ENCODE measurements at places on chromosomes 11 and 22. TPM values are rescaled to one million over a fixed set of nuclear protein-coding genes. Genes with fewer than 3 reads are reported as not detected.

GRCh38 chr11:16610738-16611388, 127.6 kb upstream of the C11orf58 start:
- no peak for DNase-seq

DNA sequence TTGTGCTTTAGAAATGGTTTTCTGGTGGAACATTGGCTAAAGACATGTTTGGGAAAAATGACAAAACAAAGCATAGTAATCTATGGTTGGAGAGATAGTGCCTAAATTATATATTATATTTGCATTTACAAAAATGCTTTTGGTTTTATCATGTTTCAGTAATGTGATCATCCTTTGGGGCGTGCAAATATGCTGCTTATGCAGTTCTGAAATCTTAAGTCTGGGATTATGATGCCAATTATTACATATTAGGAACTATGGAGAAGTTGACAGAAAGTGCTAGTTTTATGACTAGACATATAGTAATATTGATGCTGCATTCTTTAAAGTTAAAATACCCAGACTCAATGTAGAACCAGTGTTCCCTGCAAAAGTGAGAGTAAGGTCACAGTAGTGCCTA, 655.0 kb downstream of the METTL15 start:
- DNase-seq: no peak

DNA sequence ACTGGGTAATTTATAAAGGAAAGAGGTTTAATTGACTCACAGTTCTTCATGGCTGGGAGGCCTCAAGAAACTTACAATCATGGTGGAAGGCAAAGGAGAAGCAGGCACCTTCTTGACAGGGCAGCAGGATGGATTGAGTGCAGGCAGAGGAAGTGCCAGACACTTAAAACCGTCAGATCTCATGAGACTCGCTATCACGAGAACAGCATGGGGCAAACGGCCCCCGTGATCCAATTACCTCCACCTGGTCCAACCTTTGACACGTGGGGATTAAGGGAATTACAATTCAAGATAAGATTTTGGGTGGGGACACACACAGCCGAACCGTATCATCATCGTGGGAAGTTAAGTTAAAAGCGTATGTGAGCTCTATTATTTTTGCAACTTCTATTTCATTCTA, 71.4 kb upstream of the SYN3 start:
- no peak for DNase-seq

- no peak for DNase-seq
These were observed 565.8 kb upstream of the LRRC4C start for GRCh38 chr11:42025121-42025803.

DNA sequence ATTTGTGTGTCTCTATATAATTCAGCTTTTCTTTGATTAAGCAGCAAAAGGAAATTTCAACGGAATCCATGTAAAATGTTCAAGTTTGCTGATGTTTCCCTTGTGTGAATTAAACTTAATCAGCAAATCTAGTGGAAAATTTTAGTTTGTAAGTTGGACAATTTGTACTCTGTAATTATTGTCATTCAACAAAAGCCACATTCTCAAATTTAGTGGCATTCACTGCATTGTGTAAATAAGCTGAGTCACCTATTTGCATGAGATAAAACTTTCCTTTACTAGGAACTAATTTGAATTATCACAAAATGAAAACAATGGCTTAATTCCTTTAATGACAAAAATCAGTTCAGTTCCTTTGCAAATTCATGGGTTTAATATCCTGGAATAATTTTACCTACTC, 784.2 kb upstream of the CCDC179 start:
- DNase-seq: peak; percentile 20

DNA sequence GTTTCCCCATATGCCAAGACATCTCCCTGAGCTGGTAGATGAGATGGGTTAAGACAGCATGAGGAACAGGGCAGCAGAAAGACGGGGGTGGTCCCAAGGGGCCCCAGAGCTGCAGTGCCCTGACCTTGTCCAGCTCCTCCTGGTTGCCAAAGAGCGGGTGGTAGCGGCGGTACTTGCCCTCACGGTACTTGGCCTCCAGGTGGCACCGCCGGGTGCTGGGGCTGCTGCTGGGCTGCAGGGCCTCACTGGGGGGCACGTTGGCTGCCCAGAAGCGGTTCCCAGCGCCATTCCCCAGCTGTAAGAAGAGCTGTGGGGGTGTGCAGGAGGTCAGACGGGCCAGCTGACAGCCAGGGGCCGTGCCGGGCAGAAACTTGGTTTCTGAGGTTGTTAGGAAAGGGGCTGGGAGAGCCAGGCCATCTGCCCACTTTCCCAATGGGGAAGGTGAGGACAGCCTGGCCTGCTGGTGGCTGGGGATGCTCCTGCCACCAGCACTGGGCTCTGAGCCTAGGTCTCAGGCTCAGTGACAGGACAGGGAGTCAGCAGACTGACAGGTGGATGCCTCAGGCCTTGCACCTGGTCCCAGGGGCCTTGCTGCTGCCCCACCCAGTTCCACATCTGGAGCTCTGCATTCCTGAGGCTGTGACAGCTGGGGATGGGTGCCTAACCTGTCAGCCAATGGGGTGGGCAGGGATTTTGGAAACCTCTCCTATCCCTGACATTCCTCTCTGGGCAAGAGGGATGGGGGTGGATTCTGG, 30.0 kb upstream of the PDE2A start:
- no peak for DNase-seq

DNA sequence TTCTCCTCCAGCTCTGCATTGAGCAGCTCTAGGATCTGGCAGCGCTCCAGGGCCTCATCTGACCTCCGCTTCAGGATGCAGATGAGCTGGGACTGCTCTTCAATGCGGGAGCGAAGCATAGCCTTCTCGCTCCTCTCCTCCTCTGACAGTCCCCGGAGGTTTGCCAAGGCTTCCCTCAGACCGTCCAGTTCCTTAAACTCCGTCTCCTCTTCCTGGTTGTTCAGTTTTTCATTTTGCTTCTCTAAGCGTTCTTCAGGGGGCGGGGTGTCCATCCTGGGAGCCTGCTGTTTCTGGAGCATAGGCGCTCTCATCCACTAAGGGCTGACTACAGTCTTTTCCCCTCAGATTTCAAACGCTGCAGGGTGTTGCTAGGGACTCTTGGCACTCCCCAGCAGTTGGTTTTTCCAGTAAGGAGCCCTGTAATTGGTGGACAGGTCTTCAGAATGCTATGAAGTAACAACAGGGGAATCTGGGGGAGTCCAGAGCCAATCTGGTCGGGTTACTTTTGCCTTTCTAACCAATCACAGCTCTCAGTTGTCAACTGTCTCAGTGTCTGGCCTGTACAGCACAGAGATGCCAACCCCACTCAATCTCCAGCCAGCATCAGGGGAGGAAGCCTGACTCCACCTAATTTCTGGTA, at the start of gene CCDC89:
CCDC89 (minus strand) TSS at position 376 of the 640 bp plus-strand sequence; CDS start at position 311, 65 bp downstream.
- peak; percentile 99 for DNase-seq

DNA sequence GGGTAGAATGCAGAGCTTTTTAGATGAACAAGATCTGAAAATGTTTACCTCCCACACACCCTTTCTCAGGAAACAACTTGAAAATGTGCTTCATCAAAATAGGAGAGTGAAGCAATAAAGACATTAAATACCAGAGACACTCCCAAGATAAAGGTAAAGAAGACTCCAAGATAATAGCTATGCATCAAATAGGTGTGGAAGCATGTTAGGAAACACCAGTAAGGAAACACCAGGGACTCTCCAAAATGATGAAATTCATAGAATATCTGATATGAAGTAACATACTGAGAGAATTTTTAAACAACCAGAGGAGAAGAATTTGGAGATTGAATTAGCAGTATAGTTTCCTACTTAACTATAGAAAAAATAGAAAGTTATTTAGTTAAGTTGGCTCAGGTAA, 57.0 kb downstream of the OR10A6 start:
- no peak for DNase-seq

GRCh38 chr11:115330684-115331482, 173.3 kb downstream of the CADM1 start:
- no peak for DNase-seq

DNA sequence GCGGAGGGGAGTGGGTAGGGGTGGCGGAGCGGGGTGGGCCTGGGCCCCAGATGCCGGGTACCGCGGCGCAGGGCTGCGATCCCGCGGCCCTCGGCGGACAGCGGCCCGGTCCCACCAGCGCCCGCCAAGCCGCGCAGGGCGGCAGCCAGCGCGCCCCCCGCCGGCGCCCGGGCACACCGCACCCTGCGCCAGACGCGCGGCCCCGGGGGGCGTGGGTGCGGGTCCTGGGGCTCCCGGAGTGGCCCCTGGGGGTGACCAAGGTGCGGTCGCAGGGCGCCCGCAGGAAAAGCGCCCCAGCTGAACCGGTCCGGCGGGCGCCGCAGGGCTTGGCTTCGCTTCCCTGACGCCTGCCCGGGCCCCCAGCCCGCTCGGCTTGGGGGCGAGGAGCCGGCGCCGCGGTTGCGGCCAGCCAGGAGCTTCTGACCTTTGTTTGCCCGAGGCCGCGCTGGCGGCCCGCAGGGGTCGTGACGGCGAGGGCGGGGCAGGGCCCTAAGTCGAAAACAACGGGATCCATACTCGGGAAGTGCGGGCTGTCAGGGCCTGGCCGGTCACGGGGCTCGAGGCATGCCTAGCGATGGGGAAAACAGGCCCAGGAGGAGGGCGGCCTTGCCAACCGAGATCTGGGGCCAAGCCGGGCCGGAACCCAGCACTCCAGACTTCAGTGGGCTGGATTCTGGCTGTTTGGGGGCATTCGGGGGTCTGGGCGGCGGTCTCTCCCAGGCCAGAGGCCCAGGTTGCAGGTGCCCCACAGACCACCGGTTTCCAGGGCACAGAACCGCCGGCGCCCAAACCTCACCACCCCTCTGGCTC, 581 bp upstream of the AP5B1 start:
- peak; percentile 29 for DNase-seq

DNA sequence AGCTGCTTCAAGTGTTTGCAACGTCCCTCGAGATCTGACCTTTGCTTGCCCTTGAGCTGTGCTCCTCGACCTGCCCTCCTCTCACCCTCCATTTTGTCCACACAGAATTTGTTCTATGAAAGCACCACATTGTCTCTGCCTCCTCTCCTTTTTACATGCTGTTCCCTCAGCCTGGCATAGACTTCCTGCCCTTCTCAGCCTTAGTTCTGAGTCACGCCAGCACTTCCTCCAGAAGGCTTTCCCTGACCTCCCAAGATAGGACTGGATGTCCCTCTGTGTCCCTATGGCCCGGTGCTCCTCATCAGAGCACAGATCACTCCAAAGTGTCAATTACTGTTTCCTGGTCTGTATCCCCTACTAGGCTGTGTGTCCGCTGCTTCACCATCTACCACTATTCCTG, 16.2 kb downstream of the JHY start:
- DNase-seq: no peak

GRCh38 chr11:125088576-125089455, 22.6 kb downstream of the TMEM218 start:
- no peak for DNase-seq

DNA sequence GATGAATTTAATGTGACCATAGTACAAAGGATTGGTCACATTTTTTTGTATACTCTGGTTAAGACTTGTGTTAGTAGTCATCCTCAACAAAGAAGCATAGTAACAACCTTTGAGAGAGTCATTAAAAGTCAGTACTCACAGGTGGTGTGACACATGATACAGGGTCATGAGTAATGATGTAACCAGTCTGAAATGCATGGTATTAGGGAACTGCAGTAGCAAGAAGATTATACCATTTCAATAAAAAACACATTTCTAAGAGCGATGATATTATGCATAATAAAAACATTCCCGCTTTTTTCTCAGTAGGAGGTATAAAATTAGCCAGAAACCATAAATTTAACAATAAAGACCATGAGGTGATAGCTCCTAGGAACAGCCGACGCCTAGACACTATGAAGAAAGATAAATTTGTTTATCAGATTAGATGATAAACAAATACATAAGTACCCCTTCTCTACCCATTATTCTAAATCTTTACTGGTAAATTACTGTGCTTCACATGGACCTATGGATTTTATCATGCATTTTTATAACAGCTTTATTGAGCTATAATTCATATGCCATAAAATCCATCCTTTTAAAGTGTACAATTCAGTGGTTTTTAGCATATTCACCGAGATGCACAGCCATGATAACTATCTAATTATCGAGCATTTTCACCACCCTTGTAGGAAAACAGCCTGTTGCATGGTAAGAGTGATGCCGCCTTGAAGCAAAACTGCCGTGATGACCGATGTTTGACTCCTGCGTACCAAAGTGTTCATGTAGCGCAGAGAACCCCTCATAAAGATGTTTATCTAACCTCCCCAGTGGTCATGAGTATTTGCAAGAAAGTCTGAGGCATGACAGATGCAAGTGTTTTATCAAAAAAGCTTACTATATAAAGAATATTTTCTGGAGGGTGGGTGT, 41.8 kb downstream of the TMPRSS5 start:
- peak; percentile 97 for DNase-seq

GRCh38 chr22:46072110-46072881, 78.0 kb upstream of the PPARA start:
- DNase-seq: no peak

- peak; percentile 86 for DNase-seq
These were observed 27.0 kb upstream of the AMOTL1 start for GRCh38 chr11:94741022-94741679.

GRCh38 chr11:69863544-69864200, 44.5 kb upstream of the FGF3 start:
- DNase-seq: no peak

GRCh38 chr11:73376803-73377629, 817 bp downstream of the RELT start:
- peak; percentile 85 for DNase-seq

DNA sequence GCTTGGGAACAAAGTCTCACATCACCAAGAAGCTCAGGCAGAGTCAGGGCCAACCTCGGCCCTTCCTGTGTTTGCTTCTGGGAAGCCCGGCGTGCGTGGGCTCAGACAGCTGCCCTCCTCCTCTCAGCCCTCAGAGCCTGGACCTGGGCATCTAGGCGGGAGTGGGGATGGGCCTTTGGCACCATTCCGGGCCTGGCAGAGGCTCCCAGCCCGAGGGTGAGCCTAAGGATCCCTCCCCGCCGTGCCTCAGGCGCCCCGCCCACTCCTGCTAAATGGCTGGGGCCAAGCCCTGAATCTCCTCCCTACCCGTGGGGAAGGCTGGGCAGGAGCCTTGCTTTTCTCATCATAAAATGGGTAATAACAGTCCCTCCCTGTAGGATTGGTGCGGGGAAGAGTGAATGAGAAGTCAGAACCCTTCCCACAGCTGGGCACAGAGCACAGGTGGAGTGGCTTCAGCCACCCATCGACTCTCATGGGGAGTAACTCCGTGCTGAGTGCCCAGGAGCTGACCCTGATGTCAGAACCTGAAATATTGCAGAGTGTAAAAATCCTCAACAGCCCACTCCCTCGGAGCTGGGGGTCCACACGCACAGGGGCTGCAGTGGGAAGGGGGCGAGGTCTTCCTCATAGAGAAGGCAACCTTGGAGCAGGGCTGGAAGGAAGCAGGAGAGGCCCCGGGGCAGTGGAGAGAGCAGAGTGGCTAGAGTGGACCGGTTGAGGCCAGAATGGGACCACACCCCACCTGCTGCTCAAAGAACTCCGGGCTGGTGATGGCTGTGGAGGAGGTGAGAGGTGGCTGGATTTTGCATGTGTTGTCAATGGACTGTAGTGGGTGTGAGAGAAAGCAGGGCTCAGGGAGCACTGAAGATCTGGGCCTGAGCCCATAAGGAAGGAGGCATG, 18.8 kb upstream of the CDKN1C start:
- DNase-seq: no peak

Gene TRIM34
- 13.2 TPM for total RNA-seq

Gene LINC01488
- total RNA-seq: not detected

Gene THY1
- total RNA-seq: 1,190 TPM

Gene SCUBE2
- total RNA-seq: 0.37 TPM

Gene SCUBE1
- 11.5 TPM for total RNA-seq

Data from M059J (cell line).